ENCODE measurements at places on chromosomes 4 and X.
A peak's percentile ranks its signal among the peaks of the same experiment; 100 is the strongest.

DNA sequence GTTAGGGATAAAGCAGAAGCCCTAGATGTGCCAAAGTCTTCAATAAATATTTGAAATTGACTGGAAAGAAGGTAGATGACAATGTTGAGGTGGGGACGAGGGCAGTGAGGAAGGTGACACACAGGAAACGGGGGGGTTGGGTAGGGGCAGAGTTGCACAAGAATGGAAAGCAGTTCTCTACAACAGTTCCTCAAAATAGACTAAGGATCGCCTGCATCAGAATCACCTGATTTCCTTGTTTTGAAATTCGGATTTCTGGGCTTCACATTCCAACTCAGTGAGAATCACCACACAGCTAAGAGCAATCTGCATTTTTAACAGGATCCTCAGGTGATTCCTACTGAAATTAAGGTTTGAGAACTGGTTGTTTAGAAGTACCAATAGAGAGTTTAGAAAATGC lies 70.6 kb downstream of the ARFIP1 start:
- DNase-seq: peak; percentile 6

DNA sequence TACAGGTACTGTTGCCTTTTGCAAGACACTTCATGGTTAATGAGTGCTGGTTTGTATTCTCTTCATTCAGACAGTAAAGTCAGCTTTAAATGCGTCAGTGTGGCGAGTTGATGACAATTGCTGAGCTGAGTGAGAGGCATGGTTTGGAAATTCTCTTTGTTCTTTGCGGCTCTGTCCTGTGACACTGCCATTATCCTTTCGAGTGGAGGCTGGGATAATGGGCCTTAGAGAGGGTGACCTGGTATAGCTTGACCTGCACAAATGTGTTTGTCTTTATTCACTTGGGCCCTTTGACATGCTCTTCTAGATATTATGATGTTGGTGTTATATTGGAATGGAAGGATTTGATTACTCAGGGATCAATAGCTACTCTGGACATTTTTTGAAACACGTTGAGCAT lies 208.5 kb upstream of the FAT1 start:
- no peak for DNase-seq

DNA sequence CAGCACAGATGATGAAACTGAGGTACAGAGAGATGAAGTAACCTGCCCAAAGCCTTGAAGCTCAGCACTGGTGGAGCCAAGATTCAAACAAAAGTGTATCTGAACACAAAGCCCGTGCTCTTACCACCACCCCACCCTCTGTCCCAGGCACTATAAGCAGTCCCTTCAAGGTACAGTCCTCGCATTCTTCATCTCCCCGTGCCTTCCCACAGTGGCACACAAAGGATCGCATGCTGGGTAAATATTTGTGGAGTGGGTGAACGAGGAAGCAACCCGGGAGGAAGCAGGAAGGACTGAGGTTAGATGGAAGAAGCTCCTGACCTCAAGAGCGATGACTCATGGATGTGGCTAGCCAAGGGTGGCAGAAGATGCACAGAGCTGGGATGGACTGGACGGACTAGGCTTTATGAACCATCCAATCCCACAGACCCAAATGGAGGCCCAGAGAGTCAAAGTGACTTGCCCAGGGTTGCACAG lies 18.4 kb downstream of the IQSEC2 start:
- peak; percentile 76 for DNase-seq

- peak; percentile 13 for DNase-seq
Measured at GRCh38 chrX:132837126-132837525, 121.3 kb downstream of the HS6ST2 start.

GRCh38 chr4:52657618-52658501 lies 1.2 kb downstream of the USP46 start:
- DNase-seq: peak; percentile 20

- peak; percentile 77 for DNase-seq
Measured at GRCh38 chr4:80171251-80171650, 26.1 kb upstream of the PRDM8 start.

DNA sequence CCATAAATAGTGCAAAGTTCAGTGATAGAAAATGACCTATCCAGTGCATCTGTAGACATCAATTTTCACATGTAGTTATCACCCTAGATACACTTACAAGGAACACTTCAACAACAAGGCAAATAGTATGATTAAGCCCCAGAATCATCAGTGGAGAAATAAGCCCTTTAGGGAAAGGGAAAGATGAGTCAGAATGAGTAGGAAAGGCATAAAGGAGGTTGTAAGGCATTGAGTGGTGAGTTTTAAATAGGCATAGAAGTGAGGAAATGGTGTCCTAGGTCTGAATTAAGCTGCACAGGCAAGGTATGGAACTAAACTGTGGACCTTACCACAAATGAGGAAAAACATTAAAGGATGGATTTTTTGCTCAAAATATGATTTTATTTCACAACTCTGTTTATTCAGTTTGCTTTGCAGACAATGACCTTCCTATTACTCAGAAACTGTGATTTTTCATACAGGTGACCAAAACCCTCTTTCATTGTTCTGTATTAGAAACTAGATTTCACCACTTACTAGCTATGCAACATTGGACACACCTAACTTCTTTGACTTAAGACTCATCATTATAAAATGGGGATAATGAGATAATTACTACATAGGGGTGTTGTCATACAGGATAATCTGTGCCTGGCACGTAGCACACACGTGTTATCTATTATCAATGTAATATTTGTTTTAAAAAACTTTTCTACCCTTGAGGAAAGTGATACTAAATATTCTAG lies 57.0 kb upstream of the MAP9 start:
- peak; percentile 32 for DNase-seq

- DNase-seq: no peak
Measured at GRCh38 chr4:159856451-159856850, 753.6 kb downstream of the RAPGEF2 start.

DNA sequence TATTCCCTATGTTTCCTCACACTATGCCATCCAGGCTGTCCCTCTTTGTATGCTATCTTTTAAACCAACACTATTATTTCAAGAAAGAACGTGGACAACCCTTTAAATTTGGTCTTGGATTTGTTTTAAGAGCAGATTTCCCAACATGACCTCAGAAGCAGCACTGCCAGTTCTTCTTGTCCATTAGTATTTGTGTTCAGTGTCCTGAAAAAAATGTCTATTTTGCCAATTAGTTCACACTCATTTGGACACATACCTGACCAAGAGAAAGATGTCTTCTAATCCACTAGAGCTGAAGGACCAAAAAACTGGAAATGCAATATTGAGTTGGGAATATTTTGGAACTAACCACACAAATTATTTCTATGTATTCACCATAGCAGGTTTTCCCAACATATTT lies 223.2 kb upstream of the CNKSR2 start:
- DNase-seq: no peak

DNA sequence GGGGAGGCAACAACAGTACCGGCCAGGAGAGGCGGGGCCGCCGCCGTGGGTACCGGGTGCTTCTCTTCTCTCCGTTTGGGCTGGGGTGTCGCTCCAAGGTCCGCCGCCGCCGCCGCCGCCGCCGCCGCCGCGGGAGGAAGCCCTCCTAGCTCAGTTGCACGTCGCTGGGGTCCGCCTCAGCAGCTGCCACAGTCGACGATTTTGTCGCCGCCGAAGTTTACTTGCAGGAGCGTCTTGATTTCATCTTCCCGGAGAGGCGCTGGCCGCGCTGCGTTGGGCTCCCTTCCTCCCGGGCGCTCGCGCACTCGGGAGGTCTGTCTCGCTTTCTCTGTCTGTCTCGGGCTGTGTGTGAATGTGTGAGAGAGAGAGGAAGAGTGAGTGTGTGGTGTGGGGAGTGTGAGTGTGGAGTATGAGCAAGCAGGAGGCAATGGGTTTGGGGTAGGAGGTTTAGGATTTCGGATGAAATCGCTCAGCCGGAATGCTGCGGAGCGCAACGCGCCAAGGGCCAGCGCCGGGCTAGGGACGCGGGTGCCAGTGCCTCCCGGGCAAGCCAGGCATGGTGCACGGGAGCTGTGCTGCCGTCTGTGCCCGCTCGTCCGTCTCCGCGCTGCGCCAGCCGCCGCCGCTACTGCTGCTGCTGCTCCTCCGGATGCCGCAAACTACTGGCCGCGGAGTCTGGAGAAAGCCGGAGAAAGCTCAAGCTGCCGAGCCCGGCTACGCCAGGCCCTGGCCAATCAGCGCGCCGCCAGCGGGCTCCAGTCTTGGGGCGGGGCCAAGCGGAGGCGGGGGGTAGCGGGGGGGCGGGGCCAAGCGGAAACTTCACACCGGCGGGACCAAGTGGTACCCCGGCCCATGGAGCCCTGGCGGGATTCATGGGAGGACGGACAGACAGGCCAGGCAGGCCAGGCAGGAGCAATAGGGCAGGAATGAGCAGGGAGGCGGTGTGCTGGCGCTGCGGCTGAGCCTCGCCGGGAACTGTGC lies at the start of gene PCDH19:
PCDH19 (minus strand) TSS at position 664 of the 981 bp plus-strand sequence. CDS start 1,676 bp downstream, outside the sequence.
- DNase-seq: peak; percentile 70

GRCh38 chrX:98289726-98290125 lies 1406.0 kb downstream of the RPA4 start:
- DNase-seq: no peak

- no peak for DNase-seq
Measured at GRCh38 chr4:7415927-7416686, 18.6 kb downstream of the PSAPL1 start.

DNA sequence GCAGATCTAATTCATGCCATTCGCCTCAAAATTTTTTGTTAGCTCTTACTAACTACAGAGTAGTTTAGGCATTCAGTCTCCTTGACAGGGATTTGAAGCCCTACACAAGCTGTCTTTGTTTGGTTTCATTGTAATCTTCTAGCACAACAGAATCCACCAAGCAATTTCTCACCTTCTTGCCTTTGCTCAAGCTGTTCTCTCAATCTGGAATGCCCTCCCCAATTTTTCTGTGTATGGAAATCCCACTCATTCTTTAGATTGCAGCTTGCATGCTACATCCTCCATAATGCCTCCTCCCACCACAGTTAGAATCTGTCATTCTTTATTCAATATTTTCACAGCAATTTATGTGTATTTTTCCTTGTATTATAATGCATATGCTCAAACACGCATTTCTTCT lies 63.7 kb downstream of the C4orf51 start:
- no peak for DNase-seq

DNA sequence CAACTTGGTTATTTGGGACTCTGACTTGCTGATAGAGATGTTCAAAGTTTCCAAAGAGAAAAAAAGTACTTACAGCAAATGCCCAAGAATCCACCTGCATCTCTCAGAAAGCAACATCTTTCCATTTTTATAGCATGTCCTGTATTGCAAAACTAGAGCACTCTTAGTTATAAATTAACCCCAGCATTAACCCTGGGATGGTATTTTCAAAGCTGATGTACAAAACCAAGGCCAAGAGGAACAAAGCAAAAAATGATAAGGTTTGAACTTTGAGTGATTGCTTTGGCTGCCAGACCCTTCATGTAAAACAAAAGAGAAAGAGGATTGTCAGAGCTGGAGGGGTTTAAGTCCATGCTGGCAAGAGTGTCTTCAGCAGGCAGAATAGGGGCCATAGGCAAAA lies at the start of gene SERPINA7:
SERPINA7 (minus strand) TSS at position 103 of the 400 bp plus-strand sequence. CDS start 1,669 bp downstream, outside the sequence.
- DNase-seq: no peak

DNA sequence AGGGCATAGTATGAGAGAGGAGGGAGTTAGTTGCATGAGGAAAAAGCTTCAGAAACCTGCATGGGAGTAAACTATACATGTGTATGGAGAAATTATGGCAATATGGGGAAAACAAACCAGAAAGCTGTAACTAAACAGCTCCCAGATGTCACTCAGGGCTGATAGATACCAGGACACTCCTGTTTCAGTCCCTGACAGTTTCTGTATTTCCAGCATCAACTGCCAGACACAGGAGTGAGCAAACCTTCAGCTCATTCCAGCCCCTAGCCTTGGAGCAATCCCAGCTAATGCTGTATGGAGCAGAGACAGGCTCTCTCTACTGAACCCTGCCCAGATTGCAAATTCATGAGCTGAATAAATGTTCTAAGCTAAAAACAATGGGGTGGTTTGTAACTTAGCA lies 382.9 kb upstream of the MAGEB18 start:
- DNase-seq: no peak

- DNase-seq: peak; percentile 36
Measured at GRCh38 chr4:75723163-75724065, 963 bp upstream of the USO1 start.

DNA sequence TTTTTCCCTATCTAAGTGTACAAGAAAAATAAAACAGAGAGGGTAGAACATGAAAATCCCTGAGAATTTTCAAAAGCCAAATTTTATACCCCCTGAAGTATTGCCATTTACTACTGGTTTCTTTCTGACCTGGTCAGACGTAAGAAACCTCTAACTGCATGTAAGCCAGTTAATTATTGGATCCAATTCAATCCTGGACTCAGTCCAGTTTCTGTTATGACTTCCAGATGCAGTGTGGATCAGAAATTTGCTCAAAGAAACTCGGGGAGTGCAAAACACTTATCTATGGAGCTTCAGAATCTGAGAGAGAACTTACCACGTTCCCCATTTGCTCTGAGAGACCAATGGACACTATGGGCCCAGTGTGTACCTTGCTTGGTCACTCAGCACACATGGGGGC lies 383.5 kb downstream of the KLHL4 start:
- no peak for DNase-seq

- DNase-seq: no peak
Measured at GRCh38 chrX:49041744-49042580, 1.2 kb downstream of the TFE3 start.

DNA sequence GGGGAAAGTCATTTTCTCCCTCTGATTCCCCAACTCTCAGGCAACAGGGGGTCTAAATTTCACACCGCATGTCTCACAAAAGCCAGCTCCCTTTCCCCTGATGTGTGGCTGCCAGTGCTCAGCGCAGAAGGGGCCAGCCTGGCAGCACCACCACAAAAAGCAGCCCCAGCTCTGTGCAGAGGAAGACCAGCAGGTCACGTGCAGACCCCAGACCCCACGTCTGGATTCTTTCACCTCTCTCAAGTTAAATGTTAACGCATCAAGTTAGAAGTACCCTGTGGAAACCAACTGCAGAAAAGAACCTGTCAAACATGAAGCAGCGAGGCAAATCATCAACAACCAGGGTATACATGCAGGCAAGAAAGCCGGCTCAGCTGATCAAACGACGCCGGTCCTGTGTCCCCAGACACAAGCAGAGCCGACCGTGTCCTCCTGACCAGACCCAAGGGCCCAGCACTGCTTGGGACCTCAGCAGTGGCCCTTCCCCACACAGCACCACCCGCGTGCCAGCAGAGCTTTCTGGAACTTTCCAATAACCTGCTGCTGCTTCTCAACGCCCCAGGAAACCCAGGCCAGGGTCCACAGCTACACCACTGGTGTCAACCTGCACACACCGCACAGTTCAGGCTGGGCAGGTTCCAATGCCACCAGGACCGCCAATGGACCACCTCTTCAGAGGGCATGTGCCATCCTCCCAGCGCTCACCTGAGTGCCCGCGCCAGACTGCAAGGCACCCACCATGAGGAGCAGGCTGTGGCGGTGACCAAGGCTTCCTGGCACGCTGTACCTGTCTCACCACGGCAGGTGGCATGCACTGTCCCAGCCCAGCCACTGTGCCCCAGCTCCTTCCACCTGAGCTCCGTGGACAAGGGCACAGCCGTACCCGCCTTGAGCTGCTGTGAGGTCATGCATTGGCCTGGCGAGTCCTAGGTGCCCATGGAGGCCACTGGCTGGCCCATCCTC lies 4.0 kb downstream of the LRPAP1 start:
- DNase-seq: no peak

GRCh38 chr4:616911-617643 lies 8.3 kb upstream of the PDE6B start:
- no peak for DNase-seq
